Stimulated activated CD8-positive, alpha-beta memory T cell treated with anti-CD3 and anti-CD28 coated beads, Interleukin-7, amount 100 ng/mL, for 1 hour (primary cell): ENCODE measurements at places on chromosomes 5 and 9.

DNA sequence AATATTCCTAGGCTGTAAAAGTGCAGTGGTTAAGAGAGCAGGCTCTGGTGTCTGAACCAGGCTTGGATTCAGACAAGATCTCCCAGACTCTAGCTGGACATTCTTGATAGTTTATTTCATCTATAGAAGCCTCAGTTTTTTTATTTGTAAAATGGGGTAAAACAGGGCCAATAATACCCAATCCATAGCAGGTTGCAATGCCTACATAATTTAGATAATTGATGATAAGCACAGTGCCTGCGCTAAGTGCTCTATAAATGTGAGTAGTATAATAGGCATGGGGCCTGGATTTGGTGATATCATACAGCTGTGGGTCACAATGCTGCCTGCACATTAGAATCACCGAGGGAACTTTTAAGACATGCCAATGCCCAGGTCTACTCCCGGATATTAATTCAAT, 603.5 kb downstream of the ISL1 start:
- DNase-seq, result no peak

DNA sequence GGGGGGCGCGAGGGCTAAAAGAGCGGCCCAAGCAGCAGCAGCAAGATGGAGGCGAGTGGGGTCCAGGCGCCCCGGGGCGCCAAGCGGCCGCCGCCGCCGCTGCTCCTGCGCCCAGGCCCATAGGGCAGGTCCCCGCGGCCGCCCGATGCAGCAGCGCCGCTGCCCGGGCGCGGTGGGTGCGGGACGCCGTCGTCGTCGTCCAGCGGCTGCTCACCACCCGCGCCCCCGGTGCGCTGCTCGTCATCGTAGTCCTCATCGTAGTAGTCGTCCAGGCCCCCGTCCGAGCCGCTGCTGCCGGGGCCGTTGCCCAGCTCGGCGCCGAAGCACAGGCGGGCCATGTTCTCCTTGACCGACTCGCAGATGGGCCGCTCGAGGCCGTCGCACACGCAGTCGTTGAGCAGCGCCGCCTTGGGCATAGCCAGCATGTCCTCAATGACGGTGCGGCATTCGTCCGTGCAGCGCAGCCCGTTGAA, 1.5 kb downstream of the GAS1 start:
- DNase-seq, result no peak

DNA sequence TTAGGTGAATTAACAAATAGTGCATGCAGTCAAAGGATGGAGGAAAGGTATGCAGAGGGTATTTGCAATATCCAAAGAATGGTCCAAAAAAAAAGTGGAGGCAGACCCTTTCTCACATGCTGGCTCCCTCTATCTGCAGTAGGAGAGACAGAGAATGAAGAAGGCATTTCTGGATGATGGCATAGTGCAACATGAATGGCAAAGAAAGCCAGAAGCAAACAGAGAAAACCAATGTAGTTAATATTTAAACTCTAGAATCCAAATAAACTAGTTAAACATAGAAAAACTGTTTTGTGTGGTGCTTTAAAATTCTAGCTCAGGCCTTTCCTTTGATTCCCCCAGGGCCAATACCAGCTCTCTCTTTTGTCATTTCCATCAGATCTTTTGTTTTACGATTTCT, 403.1 kb upstream of the WWC1 start:
- DNase-seq, result no peak

DNA sequence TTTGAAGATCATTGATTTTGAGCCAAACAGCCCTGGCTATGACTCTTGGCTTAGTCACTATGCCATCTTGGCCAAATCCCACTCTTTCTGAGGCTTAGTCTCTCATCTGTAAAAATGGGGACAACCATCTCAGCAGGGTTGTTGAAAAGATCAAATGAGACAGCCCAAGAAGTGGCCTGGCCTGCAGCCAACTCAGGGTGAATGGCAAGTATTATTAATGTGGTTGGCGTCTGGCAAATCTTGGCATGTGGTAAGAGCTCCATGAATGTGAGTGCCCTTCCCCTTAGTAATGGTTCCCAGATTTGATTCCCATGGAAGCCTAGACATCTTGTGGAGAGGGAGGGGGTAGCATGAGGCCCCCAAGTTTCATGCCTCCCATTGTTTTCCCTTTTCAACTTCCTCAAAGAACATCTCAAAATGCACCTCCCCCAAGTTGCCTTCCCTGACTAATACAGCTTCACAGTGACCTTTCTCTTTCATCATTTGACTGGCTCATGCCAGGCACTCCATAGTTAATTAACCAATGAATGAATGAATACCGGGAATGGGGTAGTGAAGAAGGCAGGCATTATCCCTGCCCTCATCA, 11.8 kb upstream of the TGFBI start:
- DNase-seq, result no peak

DNA sequence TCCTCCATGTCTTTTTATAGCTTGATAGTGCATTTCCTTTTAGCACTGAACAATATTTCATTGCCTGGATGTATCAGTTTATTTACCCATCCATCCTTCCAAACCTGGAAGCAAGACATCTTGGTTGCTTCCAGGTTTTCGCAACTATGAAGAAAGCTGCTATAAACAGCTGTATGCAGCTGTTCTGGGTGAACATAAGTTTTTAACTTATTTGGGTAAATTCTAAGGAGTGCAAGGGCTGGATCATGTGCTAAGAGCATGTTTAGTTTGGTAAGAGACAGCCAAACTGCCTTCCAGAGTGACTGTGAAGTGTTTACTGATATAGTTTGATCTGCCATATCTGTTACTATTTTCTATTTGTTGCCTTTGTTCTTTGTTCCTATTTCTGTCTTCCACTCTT, 58.5 kb downstream of the CSF2 start:
- no peak for DNase-seq

DNA sequence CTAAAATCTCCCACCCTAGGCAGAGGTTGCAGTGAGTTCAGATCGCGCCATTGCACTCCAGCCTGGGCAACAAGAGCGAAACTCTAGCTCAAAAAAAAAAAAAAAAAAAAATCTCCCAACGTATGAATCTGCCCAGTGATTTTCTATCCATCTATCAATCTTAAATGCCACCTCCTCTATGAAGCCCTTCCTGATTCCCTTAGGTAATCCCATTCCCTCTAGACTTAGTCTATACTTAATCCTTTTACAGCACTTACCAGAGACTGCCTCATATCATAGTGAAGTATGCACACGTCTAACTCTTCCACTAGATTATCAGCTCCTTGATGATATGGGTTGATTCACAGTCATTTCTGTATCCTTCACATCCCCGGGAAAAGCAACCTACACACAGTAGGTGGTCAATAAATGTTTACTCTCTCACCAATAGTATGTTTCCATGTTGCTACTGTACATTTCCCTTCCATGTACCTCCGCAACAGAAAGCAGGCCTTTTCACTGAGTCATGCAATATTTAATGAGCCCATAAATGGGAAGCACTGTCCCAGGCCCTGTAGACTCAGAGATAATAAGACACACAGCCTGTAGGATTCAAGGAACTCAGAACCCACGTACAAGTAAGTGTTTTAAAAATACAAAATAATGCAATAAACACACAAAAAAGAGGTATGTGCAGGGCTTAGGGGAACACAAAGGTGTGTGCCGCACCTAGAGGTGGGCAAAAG, 1.2 kb downstream of the DROSHA start:
- no peak for DNase-seq

DNA sequence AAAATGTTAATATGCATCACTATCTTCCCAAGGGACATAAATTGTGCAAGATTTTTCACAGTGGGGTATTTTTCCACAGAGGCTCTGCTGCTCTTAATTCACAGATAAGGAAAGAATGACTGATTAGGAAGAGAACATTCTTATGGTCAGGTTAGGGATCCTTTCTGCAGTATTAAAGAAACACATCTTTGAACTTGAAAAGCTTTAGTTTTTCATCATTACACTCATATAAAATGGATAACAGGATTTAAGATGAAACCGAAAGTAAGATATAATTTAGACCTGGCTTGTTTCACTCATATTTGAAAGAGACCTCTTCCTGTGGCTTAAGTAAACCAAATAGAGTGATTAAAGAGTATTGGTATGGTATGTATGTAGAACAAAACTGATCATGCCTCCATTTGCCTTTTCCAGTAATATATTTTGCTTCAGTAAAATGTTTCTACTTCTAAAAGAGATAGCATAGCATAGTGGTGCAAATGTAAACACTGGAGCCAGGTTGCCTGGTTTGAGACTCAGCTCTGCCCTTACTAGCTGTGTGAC, 160.0 kb downstream of the PRR16 start:
- DNase-seq, result no peak

DNA sequence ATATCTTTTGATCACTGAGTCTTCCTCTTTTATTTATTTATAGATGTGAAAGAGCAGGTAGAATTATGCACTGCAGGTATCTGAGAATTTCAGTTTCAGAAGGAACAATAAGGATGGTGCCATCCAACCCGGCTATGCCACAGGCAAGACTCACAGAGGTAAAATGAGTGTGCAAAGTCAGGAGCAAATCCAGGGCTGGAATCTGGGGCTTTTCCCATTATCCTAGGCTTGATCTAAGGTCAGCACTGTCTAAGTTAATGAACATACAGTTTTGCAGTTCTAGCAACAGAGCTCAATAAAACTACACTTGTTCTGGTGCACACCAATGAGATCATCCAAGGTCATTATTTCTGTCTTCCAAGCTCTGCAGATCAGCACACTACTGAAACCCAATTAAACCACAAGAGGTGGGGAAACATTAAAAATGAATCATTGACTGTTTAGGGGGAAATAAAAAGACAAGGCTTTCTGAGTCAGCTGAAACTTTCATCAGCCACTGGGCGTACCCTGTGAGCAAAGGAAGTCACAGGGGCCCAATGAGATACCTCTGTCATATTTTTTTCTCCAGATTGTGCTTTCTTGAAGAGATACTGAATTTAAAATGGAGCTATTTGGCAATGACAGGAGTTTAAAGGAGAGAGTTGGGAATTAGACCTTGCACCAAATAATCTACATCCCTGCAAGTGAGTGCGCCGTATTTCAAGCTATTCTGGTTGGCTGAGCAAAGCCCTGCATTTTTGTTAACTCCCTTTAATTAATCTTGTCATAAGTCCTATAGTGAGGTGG, 662.2 kb upstream of the ZNF608 start:
- DNase-seq, result no peak
